Right renal pelvis (tissue), 4 donors: ENCODE measurements at places on chromosomes 2 and 18. TPM values are rescaled to one million over a fixed set of nuclear protein-coding genes. Genes with fewer than 3 reads are reported as not detected.

The CD8B2 gene
- polyA plus RNA-seq: 0.19 TPM

The ACTG2 gene
- 0.80 TPM for polyA plus RNA-seq

The QPCT gene
- polyA plus RNA-seq: 12.3 TPM

The HMSD gene
- 2.1 TPM for polyA plus RNA-seq

The DSG1 gene
- 0.04 TPM for polyA plus RNA-seq

The PKDCC gene
- 293 TPM for polyA plus RNA-seq

DNA sequence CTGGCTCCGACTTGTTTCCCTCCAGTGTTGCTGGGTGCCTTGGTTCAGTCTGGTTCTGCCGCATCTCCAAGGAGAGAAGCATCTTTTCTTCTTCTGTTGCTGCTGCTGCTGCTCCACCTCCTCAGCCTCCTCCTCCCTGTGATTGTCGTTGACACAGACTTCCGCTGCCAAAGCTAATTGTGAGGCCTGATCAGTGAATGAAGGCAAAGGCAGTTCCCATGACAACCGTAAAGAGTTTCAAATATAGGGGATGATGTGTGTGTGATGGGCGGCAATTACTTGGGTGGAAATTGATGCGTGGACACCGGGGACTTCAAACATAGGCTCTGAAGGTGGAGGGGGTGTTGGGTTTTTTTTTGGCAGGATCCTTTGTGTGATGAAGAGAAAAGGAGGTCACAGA, 13.7 kb downstream of the TET3 start:
- no peak for DNase-seq

GRCh38 chr18:11548916-11549551, 60.4 kb upstream of the SLC35G4 start:
- no peak for DNase-seq

DNA sequence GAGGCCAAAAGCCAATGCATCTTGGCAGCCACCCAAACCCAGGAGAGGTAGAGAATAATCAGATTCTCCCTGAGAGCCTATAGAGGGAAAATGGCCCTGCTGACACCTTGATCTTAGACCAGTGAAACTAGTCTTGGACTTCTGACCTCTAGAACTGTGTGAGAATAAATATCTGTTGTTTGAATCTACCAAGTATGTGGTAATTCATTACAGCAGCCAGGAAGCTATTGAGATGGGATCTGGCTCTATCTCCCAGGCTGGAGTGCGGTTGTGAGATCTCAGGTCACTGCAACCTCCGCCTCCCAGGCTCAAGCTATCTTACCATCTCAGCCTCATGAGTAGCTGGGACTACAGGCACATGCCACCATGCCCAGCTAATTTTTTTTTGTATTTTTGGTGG, 567.2 kb downstream of the MBD2 start:
- DNase-seq: no peak

- no peak for DNase-seq
Measured at GRCh38 chr2:212811921-212812320, 273.3 kb upstream of the ERBB4 start.

DNA sequence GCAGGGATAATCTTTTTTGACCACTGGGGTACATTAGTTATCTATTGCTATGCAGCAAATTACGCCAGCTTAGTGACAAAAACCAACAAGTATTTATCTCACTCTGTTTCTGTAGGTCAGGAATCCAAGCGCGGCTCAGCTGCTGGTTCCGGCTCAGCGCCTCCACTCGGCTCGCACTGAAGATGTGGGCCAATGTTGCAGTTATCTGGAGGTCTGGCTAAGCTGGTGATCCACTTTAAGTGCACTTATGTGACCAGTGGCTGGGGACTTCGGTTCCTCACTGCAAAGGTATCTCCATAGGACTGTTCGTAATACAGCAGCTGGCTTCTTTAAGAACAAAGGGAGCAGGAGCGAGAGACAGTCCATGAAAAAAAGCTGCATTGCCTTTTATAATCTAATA, 591.9 kb downstream of the TMEM182 start:
- no peak for DNase-seq

DNA sequence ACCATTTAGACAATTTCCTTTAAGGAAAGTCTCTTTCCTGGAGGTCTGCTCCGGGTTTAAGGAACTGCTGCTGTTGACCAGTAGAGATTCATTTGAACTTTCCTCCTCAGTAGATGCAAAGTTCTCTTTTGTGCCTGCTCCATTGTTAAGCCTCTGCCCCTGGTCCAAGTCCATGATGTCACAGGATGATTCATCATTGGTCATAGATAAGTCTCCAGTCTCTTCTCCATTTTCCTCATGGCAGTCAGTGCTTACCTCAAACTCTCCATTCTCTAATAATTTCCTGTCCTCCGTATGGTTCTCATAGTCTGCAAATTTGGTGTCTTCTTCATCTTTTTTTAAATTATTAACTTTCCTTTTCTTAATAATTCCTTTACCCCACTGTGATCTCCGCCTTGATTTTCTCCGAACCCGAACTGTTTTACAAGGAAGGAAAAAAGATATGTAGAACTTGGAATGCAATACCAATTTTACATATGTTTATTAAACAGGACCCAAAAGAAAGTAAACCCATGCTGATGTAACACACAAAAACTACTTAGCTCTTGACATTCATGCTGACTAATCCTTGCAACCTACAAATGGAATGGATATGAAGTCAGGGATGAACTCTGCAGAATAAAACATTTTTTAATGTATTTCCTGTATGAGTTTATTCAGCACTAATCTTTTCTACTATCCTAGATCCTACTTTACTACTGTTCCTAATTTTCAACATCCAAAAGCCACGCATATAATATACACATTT, 169.1 kb downstream of the ATAD2B start:
- DNase-seq: no peak

GRCh38 chr2:152488075-152488474, 153.1 kb downstream of the FMNL2 start:
- no peak for DNase-seq
